ENCODE measurements at places on chromosomes 4 and X.

GRCh38 chr4:47672696-47673095, 165.2 kb downstream of the CORIN start:
- DNase-seq: no peak

- no peak for DNase-seq
These were observed 19.2 kb upstream of the ADRA2C start for GRCh38 chr4:3746701-3747580.

DNA sequence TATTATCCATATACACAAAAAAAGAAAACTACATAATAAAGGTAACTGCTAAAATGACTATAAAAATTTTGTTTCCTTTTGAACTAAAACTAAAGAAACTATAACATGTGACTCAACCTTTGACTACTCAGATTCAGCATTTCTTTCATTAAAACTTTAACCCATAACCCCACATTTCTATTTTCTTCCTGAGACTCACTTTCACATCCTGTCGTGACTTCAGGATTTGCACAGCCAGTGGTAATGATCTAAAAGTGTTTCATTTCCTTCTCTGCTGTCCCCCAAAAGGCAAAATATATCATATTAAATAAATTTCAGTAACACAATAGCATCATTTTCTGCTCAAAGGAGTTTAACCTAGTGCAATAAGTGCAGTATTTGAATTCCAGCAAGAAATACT, 1022.4 kb upstream of the DIAPH2 start:
- no peak for DNase-seq

DNA sequence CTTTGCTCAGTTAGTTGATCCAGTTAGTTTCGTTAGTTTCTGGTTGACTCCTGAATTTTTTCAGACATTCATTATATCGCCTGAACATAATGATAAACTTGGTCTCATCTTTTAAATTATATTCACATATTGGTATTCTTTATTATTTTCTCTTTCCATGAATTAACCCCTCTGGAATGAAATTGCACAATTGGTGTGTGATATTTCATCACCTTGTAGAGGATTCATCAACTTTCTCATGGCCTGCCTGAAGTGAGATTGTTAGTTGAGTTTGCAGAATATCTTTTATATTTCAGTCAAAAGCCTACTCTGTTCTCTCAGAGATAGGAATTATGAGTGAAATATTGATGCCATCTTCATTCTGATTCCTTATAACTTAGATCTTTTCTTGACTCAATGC, 1160.6 kb upstream of the AGA start:
- DNase-seq: no peak
